ENCODE measurements at places on chromosomes 7 and 10.

GRCh38 chr7:108808549-108809266, 239.0 kb downstream of the DNAJB9 start:
- no peak for DNase-seq

DNA sequence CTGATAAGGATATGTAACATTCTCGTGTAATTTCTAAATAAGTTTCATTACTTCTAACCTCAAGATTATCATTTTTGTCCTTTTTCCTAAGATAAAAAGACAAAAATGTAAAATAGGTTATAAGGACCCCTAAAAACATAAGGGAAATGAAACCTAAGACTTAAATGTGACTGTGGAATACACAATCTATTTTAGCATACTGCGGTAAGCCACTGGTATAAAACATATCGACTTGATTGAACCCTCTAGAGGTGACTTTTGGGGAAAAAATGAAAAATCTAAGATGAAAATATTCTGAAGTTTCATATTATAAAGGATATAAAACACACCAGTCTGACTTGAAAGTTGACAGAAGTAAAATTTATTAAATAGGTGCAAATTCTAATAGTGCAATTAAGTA, 1.9 kb downstream of the NAMPT start:
- no peak for DNase-seq

DNA sequence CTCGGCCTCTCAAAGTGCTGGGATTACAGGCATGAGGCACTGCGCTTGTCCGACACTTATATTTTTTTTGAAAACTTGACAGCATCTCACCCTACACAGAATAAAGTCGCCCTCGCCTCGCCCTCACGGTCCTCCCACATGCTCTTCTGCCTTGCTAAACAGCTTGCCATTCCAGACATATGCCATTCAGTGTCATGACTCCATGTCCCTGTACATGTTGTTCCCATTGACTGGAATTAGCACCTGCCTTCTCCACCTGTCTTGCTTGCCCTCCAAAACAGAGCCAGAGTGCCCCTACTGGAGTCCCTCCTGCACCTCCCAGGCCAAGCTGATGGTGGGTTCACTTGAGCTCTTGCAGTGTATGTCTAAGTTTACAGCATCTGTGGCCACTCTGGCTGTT, 6.2 kb downstream of the NIPSNAP2 start:
- peak; percentile 21 for DNase-seq

- no peak for DNase-seq
Observed at GRCh38 chr10:80896959-80897358, 359.3 kb downstream of the SH2D4B start.

DNA sequence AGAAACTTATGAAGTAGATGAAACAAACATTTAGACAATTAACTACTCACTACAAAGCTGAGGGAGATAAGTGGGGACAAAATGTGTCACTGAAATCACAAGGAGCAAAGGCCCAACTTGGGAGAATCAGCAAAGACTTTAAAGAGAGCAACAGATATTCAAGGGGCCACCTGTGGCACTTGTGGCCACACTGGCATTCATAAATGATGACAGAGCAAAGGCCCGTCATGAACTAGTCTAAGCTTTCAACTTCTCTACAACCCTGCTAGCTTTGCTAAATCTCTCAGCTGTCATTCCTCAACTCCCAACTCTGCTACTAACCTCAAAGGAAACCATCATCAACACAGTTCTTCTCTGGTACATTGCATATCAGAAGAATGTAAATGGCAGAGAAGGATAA, 178.4 kb downstream of the CPEB3 start:
- no peak for DNase-seq

DNA sequence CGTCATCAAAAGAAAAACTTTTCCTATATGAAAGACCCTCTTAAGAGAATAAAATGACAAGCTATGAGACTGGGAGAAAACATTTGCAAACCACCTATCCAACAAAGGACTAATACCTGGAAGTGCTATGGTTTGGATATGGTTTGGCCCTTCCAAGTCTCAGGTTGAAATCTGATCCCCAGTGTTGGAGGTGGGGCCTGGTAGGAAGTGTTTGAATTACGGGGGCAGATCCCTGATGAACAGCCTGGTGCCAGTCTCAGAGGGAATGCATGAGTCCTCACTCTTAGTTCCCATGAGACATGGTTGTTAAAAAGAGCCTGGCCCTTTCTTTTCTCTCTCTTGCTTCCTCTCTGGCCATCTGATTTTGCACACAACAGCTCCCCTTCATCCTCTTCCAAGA, 6.3 kb downstream of the ALDH18A1 start:
- no peak for DNase-seq

- peak; percentile 28 for DNase-seq
Observed at GRCh38 chr10:95430231-95430951, 130.8 kb downstream of the SORBS1 start.

- no peak for DNase-seq
Observed at GRCh38 chr10:75694790-75695189, 263.4 kb downstream of the LRMDA start.

DNA sequence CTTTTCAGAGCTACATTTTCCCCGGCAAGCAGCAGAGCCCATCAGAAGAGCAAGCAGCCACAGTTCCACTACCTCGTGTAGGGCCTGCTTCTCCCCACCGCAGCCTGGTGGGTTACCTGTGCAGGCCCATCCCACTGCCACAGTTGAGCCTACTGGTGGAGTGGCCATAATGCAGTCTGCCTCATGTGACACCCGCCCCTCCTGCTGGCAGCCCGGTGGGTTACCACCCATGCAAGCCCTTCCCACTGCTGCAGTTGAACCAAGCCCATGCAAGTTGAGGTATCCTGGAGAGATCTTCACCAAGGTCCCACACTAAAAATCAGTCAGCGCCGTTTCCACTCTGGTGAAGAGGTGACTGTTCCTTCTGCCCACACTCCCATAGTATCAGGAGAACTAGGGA, 32.1 kb upstream of the CNNM1 start:
- DNase-seq = no peak

DNA sequence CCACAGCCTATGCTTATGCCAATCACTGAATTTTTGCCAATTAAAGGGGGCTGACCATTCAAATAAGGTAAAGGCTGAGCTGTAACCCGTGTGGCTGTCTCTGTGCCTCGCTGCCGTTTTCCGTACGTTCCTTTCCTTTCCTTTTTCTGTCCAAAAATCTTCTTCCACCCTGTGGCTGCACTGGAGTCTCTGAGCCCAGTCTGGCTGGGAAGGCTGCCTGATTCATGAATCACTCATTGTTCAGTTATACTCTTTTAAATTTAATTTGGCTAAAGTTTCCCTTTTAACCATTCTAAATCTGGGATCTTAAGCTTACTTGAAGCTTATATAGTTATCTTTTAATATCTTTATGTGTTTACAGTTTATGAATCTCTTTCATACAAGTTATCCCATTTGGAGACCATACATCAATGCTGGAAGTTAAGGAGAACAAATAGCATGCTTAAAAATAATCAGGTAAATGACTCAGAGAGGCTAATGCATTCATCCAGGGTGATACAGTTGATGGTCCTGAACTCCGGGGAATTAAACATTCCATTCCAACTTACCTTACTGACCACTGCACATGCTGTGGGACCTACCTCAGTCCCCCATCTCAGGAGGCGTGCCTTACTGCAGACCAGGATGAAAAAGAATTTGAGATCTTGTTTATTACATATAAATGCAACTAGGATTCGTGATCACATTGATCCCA, 385.3 kb upstream of the ADARB2 start:
- no peak for DNase-seq

- DNase-seq = no peak
Observed at GRCh38 chr7:16347827-16348192, 73.5 kb downstream of the CRPPA start.

- no peak for DNase-seq
Observed at GRCh38 chr7:14293434-14293833, 304.0 kb upstream of the ETV1 start.

GRCh38 chr7:128841171-128841690, 11.0 kb downstream of the FLNC start:
- DNase-seq = no peak

- DNase-seq = no peak
Observed at GRCh38 chr7:74324531-74325209, 35.5 kb downstream of the CLIP2 start.

- DNase-seq = no peak
Observed at GRCh38 chr7:96093435-96093834, 228.5 kb downstream of the SLC25A13 start.

- no peak for DNase-seq
Observed at GRCh38 chr7:28725045-28725642, 233.0 kb downstream of the TRIL start.

DNA sequence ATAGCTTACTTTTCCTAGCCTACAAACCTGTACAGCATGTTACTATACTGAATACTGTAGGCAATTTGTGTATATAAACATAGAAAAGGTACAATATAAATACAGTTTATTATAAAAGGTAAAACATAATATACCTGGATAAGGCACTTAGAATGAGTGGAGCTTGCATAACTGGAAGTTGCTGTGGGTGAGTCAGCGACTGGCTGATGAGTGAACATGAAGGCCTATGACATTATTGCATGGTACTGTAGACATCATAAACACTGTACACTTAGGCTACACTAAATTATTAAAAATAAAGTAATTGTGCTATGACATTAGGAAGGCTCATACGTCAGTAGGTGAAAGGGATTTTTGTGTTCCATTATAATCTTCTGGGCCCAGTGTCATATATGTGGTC, 228.8 kb downstream of the HDAC9 start:
- no peak for DNase-seq

DNA sequence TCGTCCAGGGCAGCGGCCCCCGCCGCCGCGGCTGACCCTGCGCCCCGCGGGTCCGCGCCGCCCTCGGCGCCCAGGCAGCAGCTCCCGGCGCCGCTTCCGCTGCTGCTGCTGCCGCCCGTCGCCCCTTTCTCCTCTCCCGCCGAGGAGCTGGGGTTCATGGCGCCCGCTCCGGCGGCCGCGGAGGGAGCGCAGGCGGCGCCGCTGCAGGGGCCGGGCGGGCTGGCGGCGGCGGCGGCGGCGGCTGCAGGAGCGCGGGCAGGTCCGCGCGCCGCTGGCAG, 286 bp downstream of the DGKI start:
- no peak for DNase-seq

- no peak for DNase-seq
Observed at GRCh38 chr10:26730552-26730951, 33.1 kb downstream of the PDSS1 start.

DNA sequence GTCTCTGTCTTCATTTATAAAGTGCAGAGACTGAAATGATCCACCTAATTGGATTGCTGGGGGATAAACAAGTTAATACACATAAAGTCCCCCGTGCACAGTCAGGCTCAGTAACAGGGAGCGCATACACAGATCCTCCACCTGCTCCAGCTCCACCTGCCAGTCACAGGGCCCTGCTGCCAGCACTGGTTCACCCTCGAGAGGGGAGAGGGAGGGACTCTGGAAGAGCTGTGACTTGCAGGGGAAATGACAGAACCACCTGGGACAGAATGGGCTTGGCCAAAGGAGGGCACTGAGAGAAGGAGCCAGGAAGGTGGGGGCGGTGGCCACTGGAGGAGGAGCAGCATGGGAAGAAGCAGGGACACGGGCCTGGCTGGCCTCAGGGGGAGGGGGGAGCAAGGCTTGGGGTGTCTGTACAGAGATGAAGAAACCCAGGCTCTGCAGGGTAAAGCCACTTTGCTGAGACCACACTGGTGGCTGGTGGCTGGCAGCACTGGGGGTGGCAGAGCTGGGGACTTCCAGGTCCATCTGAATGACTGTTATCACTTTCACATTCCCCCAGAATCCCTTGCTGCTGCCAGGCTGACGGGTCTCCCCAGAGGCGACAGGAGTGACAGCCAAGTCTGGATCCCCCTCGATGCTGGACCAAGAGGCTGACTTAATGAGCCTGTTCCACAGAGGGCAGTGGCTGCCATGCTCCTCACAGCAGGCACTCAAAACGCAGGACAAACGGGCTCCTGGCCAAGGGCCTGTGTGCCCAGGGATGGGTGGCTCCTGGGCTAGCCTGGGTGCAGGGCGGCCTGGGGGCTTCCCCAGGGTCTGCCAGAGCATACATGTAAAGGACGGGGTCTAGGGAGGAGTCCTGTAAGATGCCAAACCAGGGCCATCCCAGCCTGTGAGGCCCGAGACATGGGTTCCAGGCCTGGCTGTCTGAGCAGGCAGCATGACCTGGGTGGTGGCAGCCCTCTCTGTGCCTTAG, 151.1 kb downstream of the SH3PXD2A start:
- peak; percentile 50 for DNase-seq

GRCh38 chr10:63161592-63161991, 28.5 kb downstream of the NRBF2 start:
- DNase-seq = no peak

DNA sequence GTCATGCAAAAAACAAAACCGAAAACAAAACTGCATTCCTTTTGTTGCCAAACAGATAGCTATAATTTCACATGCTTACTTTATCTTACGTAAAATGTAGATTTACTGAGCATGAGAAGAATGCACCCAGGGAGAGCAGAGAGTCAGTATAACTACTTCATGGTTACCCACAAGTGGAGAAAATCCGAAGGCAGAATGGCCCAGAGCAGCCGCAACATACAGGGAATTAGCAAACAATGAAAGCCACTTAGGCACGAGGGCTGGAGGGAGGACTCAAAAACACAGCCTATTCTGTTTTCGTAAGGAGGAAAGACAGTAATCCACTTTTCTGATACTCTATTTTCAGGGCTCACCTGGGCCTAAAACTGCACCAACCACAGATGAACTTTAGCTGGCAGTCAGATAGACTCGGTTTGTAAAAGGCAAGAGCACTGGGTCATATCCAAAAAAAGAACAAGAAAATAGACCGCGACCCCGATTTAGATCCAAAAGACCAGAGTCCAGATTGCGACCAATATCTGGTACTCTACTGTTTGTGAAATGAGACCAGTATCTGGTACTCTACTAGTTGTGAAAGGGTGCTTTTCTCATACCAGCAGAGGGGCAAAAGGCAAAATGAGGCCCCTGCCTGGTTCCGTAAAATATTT, 1.3 kb downstream of the ITPRIP start:
- no peak for DNase-seq
